T-cell (primary cell): ENCODE measurements at places on chromosomes 1 and 21. TPM values are rescaled to one million over a fixed set of nuclear protein-coding genes. Genes with fewer than 3 reads are reported as not detected.
A peak's percentile ranks its signal among the peaks of the same experiment; 100 is the strongest.

Gene HSPG2
- total RNA-seq = 7.6 TPM

Gene C1orf167
- total RNA-seq = not detected

DNA sequence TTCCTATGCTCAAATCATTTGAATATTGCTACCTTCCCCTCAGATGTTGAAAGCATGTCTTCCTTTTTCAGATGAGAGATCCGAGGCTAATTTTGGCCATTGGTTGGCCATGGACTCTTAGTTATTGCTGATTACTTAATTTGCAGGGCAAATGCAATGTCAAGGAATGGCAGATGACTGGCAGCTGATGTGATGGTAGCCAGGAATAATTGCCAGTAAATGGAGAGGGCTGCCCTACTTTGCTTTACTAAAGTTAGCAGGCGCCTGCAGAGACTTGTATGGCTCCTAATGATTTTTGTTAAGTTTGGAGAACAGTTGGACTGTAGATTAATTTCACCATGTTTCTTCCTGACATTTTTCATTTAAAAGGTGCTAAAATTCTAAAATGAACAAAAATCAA, 128.9 kb downstream of the XCL2 start:
- no peak for DNase-seq

- no peak for DNase-seq
Observed at GRCh38 chr1:41243079-41243385, 926 bp upstream of the SCMH1 start.

DNA sequence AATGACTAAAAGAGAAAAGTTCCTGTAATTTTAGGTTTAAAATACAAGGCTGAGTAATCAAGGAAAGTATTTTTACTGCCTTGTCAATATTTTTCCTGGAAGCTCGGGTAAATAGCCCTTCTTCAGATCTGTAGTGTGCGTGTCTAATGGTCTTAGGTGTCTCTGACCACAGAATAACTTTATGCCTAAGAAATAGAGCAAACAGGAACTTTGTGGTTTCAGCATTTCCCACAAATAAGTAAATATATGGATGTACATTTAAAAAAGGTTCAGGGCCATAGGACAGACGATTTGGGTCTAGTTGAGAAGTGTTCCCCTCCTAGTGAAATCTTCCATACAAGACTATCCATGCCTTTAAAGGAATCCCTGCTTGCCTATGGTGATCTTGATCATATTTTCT, 107.0 kb downstream of the ZC3H11B start:
- DNase-seq = no peak

DNA sequence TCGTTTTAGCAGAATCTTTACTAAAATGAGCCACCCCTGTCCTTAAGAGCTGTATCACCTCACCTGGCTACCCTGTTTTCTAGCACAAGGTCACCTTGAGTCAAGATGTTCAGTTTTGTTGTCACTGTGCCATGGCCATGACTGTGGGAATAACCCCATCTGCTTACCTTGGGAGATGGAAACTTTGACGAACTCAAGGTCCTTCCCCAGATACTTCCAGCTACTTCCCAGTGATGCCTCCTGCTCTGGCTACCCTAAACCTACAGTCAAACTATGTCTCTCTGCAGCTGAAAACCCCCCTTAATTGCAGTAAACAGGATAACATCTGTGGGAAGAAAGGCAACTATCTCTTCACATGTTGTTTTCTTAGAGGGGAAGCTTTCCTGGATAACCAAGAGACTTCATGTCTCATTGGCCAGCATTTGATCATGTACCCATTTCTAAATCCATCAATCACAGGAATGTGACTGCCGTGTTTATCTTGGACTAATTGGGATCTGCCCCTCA, 89.5 kb upstream of the C1orf21 start:
- DNase-seq = no peak

DNA sequence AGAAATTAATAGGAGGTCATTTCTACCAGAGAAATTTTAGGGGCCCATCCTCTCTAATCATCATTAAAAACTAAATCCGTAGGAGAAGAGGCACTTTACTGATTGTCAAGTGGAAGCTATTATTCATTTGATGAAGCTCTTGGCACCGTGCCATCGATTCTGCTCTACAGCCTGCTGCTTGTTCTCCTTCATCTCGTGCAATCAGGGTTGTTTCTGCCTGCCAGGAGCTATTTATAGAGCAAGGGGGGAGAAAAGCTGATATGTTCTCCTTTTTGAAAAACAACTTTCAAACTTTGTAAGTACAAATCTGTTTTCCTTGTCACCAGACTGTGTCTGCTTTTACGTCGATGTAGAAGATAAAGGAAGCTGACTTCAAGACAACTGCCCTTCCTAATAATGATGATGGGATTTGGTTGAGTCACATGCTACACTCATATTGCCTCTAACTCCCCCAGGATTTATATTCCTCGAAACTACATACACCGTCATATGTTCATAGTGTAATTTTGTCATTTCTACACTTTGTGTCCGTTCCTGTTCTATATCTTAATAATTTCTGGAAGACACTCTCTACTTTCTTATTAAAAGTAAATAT, 169.6 kb upstream of the LHX8 start:
- no peak for DNase-seq

DNA sequence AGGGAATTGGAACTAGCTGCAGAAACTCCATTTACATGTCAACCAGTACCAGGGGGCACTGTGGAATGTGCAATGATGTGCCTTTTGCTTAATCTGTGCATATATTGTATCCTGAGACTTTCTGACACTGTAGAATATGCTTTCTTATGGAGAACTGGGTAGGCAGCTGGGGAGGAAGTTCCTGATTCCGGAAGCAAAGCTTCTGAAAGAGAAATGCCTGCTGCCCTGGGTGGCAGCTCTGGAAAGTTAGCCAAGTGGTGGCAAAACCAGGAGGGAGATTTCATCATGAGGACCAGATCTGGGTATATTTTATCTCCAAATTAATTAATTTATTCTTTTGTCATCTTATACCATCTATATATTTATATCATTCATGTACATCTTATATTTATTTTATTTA, 116.7 kb downstream of the XCL2 start:
- no peak for DNase-seq

- DNase-seq = no peak
Observed at GRCh38 chr1:230189341-230189740, 122.3 kb downstream of the GALNT2 start.

DNA sequence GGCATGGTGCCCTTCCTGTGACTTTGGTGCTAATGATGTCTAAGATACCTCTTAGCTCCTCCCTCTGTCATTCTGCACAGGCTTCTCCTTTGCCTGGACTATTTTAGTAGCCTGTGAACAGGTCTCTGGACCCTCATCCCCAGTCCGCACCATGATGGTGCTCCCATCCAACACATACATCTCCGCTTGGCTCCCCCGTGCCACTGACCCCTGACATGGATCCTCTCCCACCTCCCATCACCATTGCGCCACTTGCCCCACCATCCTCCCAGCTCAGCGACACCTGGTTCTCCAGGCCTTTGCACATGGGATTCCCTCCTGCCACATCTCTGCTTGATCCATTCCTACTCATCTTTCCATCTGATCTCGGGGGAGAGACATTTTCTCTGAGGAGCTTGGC, 33.9 kb downstream of the RUNX3 start:
- DNase-seq = no peak

DNA sequence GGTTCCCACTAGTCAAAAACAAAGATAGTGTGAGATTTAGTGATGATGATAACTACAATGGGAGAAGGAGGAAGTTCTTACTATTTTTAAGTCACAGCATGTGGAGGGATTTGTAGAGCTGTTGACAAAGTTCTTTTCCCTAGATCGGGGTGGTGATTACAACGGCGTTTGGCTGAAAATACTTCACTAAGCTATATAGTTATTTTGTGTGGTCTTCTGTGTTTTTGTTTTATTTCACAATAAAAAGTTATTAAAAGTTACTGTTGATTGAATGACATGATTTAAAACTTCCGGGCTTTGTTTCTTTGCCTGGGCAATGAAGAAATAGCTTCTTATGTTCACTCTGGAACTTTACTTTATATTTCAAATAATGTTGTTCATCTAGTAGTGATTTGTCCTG, 47.3 kb upstream of the SSX2IP start:
- DNase-seq = no peak

DNA sequence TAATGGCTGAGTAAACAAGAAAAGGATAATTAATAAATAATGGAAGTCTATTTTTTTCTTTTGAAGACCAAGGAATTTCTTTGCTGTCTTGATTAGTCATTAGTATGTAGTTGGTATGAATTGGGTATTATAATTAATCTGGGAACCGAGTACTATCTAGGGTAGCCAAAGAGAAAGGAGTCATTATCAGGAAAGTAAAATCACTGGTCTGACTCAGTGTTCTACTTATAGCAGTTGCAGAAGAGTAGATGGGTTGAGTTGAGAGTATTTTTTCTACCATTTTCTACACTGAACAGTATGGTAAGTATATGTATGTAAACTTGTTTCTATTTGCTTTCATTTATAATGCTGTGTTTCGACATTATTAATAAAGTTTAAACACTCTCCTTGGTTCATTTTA, 26.6 kb downstream of the CDC14A start:
- DNase-seq = no peak

GRCh38 chr1:10471411-10472219, 714 bp downstream of the DFFA start:
- no peak for DNase-seq

GRCh38 chr1:54501849-54502248, 46.2 kb upstream of the ACOT11 start:
- no peak for DNase-seq

- DNase-seq = peak; percentile 77
Observed at GRCh38 chr1:33099290-33100118, 18.6 kb downstream of the AZIN2 start.

DNA sequence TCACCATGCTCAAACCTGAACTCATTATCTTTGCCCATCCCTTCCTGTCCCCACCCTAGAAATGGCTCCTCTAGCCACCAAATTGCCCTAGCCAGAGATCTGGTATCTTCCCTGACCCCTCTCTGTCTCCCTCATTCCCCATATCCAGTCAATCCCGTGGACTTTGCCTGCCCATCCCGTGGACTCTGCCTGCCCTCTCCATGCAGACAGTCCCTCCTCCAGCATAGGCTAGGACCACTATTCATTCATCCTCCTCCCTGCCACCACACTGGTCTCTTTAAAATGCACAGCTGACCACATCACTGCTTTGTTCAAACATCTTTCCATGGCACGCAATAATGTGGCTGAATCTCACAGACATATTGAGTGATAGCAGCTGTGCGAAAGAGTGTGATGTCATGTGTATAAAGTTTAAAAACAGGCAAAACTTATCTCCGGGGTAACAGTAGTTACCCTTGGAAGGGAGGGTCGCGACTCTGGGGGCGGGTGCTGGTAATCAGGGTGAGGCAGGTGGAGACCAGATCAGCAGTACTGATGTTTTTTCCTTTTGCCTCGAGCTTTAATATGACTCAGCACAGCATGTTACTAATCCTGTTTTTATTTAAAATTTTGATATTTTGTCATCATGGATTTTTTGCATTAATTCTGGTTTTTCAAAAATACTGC, 4.8 kb upstream of the SLC2A1 start:
- DNase-seq = no peak

GRCh38 chr1:90969241-90969640, 52.6 kb downstream of the ZNF644 start:
- DNase-seq = no peak

DNA sequence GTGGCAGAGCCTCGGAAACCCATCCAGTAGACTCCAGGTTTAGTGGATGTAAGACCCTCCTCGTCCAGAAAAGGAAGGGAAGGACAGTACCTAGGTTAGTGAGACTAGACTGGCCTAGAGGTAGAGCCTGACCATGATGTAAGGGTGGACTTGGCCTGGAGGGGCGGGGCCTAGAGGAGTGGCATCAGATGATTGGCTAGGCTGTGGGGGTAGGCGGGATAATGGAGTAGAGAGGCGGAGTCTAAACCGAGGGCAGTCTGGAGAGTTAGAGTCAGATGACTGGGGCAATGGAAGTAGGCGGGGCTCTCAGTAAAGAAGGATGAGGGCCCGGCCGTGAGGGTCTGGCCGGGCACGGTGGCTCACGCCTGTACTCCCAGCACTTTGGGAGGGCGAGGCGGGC, 70.1 kb downstream of the EPHB2 start:
- no peak for DNase-seq

- no peak for DNase-seq
Observed at GRCh38 chr1:29330856-29331255, 94.5 kb downstream of the PTPRU start.

- no peak for DNase-seq
Observed at GRCh38 chr1:247408100-247408499, 7.9 kb upstream of the NLRP3 start.

DNA sequence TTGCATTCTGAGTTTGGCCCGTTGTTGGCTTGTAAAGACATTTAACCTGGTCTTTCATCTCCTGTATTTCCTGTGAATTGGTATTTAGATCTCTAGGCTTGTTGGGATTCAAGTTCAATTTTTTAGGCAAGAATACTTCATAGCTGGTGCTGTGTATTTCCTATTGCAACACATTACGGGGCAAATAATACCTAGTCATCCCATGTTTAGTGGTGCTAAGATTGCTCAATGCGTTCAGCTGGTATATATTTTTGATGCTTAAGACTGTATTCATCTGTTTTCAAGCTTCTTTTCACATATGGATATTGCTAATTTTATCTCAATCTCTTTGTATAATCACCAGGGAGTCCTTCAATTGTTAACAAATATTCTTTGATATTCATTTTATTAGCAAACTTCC, 87.5 kb upstream of the ZBTB18 start:
- no peak for DNase-seq

DNA sequence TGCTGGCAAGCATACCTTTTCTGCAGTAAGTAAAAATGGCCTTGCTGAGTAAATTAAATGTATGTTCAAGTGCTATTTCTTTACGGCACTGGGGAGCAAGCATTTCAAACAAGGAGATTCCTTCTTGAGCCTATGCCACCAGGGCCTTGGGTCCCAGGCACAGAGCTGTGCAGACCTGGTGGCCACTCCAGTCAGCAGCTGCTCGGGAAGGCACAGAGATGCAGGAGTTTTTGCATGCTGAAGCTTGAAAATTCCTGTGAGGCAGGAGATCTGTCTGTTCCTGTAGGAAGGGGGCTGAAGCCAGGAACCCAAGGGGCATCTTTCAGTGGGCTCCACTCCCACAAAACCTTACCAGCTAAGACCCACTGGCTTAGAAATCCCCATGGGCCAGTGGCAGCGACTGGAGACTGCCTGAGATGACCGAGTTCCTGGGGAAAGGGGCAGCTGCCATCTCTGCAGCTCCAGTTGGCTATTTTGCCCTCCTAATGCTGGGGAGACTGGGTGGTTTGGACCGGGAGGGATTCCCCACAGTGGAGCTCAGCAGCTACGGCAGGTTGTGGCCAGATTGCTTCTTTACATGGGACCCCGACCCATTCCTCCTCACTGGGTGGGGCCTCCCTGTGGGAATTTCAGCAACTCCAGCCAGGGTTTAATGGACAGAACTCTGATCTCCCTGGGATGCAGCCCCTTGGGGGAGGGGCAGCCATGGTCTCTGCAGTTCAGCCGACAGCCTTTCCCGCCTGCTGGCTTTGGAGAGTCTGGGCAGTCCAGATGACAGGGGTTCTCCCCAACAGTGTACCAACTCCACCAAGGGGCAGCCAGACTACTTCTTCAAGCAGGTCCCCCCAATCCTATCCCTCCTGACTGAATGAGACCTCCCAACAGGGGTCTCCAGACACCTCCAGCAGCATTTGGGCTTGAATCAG, 8.4 kb upstream of the PGBD2 start:
- no peak for DNase-seq
